ENCODE measurements at places on chromosomes 1 and 21.
A peak's percentile ranks its signal among the peaks of the same experiment; 100 is the strongest.

GRCh38 chr1:203537806-203538464, 44.0 kb downstream of the OPTC start:
- DNase-seq, result no peak

DNA sequence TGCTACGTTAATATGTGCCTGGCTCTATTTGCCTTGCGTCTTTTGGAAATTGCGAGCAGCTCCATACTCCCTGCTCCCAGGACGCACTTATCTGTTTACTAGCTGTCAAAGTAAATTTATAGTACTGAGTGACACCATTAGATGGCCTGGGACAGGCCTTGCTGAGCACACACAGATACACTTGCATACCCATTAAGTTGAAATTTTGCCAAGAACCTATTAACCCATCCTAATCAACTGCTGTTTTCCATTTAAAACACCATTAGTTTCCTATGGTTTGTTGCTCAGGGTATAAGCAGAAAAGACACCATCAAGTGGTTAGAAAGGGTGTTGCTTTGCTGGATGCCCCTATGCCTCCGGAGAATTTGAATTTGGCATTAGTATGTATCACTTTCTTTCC, 187.3 kb downstream of the SLC44A5 start:
- no peak for DNase-seq

DNA sequence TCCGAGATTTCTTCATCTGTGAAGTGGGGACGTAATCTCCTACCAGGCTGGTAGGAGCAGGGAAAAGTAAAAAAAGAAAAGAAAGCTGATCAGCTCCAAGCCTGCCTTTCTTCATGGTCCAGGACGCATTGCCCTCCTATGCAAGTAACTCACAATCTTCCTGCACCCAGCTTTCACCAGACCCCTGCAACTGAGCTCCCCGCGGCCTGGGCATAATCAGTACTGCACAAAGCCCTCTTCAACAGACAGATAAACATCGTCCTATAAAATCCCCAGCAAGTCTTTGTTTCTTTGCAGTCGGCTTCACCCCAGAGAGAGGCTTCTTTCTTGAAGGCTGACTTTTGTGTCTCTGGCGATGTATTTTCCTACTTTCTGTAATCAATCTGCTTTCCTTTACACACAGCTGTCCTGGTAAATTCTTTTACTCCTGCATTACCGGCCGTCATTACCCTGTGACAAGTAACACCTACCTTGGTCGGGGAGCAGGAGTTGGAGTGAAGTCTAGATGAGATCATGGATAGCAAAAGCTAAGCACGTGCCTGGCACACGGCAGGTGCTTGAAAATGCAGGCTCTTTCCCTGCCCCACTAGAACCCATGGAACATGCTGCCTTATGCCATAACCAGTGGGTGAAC, 8.3 kb downstream of the PADI1 start:
- no peak for DNase-seq

DNA sequence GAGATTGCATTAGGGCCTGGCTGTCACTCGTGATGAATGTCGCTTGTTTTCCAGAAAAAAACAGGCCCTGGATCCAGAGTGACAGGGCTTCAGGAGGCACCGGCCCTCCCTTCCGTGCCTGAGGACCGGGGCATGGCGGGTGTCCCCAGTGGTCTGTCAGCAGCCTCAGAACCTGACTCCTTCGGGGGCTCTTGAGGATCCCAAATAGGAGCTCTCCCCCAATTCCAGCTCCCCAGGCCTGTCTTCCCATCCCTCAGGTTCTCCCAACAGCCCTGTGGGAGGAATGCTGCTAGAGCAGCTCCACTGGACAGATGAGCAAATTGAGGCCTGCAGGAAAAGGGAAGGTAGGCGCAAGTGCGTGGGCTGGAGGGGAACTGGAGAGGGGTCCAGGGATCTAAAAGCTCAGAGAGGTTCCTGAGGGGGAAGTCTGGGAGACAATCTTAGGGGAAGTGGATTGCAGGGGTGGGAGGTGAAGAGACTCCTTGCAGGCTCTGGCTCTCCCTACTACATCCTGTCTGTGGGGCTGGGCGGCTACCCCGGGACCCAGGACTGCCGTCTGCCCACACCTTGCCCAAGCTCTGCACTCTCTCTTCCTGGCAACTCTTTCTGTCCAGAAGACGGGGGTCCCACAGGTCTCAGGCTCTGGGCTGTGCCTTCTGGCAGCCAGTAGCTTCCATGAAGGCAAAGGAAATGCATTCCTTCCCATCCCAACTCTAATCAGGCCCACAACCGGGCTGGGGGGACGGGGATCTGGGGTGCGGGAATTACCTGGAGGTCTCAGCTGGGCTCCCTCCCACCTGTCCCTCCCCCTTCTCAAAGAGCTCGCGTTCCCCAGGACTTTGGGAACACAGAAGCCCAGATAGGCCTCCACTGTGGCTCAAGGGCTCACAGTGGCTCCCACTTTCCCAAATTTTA, 105.7 kb upstream of the CASZ1 start:
- DNase-seq, result no peak

DNA sequence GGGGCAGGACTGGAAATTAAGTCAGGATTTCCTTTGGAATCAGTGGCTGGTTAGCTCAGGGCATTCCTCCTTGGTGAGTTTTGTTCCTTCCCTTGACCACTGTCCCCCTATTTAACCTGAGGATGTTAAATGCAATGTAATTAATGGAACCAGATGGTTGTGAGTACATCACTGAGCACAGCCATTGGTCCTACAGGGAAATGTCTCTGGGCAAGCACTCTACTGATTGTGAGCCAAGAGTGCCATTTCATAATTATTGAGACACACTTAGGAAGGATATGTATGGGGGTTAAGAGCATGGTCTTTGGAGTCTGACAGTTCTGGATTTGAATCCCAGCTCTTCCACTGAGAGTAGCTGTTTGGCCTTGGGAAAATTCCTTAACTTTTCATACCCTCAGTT, 74.4 kb downstream of the SPAG17 start:
- no peak for DNase-seq

GRCh38 chr1:78437941-78438340, 52.8 kb upstream of the PTGFR start:
- no peak for DNase-seq

GRCh38 chr1:117051224-117052064, 8.7 kb upstream of the TTF2 start:
- DNase-seq, result peak; percentile 41

GRCh38 chr1:241536969-241537368, 4.8 kb downstream of the KMO start:
- no peak for DNase-seq

- peak; percentile 71 for DNase-seq
These were observed 5.4 kb downstream of the MEX3A start for GRCh38 chr1:156076609-156077429.

DNA sequence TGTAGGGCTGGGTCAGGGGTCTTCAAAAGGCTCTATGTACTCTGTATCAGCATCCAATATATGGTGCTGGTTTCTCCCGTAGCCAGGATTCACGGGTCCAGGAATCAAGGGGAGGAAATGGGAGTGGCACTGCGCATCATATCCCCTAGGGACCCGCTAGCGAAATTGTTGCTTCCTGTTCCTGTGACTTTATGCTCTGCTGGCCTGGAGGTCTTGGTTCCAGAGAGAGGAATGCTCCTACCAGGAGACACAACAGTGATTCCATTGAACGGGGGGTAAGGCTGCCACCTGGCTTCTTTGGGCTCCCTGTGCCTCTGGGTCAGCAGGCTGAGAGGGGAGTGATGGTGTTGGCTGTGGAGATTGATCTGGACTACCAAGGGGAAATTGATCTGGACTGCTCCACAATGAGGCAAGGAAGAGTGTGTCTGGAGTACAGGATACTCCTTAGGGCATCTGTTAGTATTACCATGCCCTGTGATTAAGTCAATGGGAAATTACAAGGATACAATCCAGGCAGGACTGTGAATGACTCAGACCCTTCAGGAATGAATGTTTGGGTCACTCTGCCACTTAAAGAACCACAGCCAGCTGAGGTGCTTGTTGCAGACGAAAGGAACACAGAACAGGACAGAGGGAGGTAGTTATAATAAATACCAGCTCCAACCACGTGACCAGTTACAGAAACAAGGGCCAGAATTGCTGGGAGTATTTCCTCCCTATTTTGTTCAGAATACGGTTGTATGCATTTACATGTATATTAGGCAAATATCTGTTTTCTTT, 10.2 kb downstream of the SPSB1 start:
- DNase-seq, result no peak

DNA sequence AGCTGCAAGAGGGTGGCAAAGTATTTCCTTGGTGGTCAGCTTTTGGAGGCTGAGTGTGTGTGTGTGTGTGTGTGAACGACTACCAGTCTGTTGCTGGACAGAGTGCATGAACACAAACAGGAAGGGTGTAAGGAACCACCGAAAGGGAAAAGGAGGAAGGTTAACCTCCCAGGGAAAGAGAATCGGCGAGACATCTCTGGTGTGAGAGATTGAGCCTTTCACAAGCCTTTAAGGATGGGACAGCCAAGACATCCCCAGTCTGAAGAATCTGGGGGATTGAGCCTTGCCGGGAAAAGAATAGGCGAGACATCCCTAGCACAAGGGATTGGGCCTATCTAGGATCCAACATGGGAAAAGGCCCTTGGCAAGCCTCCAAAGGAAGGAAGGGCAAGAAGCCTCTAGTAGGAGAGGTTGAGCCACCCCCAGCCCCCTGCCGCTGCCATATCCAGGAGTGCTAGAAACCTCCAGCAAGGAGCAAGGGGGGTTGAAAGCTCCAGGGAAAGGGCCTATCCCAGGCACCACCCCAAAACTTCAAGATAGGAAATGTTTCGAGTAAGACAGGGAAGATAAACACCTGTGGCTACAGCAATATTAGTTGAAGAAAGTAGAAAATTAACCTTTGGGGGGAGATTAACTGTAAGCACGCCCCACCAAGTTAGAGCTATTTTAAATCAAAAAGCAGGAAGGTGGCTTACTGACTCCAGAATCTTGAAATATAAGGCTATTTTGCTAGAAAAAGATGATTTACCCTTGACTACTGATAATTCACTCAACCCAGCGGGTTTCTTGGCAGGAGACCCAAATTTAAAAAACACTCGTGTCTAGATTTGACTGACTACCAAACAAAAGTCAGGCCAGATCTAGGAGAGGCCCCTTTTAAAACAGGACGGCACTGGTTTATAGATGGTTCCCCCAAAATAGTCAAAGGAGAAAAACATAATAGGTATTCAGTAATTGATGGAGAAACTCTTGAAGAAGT, 3.2 kb downstream of the TEX50 start:
- DNase-seq, result no peak

DNA sequence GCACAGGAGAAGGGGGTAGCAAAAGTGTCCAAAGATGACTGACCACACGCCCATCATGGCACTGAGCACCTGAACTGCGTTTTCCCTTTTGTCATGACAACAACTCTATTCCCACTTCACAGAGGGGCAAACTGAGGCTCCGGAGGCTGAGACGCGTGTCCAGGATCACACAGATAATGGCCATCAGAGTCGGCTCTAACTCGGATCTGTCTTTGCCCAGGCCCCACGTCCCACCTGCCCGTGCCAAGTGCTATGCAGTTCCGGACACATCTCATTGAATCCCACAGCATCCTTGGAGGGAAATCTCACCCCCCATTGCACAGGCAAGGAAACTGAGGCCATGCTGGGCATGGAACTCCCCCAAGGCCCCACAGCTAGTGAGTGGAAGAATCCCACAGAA, 62.1 kb downstream of the MATN1 start:
- DNase-seq, result no peak
